ENCODE measurements at places on chromosomes 4 and X.

- DNase-seq: no peak
Observed at GRCh38 chrX:66163849-66164411, at the start of gene HEPH. TSS of gene HEPH (plus strand) at chrX:66164247. CDS start at chrX:66170571, 6,324 bp downstream.

GRCh38 chr4:58669783-58670182 is 1559.6 kb upstream of the IGFBP7 start:
- no peak for DNase-seq

DNA sequence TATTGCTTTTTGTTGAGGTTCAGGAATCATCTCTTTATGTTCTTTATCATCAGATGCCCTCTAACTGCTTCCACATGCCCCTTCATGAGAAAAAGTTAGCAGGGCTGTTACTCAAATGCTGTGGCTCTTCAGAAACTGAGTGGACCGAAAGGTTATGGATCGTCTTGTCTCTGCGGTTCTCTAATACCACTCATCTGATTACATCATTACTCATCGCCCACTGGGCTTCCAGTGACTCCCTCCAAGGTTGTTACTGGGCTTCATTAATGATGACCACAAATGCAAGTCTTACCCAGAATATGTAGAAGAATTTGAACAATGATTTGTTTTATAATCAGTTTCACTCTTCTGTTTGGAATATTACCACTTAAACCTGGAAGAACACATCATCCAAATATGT is 67.7 kb downstream of the RWDD4 start:
- no peak for DNase-seq

GRCh38 chrX:153226344-153227185 is 47.5 kb downstream of the MAGEA1 start:
- no peak for DNase-seq

DNA sequence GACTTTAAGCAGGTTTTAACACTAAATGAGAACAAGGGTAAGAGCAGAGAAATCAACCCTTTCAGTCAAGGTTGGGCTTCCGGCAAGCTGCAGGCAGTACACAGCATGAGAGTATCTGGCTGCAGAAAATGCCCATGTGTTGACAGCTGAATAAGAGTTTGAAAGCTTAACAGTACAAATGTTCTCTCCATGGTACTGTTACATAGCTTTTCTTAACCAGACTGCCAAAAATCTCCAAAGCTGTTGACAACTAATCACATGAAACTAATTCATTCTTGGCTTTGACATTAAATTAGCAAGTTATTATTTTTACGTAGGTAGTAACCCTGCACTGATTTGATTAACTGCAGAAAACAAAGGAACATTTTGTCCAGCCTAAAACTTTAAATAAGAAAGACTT is 153.5 kb downstream of the SLC10A7 start:
- DNase-seq: no peak
